ENCODE measurements at places on chromosomes 4 and X. TPM values are rescaled to one million over a fixed set of nuclear protein-coding genes. Genes with fewer than 3 reads are reported as not detected.

NXF2 gene
- polyA plus RNA-seq: not detected

CT45A5 gene
- 0.38 TPM for polyA plus RNA-seq

DNA sequence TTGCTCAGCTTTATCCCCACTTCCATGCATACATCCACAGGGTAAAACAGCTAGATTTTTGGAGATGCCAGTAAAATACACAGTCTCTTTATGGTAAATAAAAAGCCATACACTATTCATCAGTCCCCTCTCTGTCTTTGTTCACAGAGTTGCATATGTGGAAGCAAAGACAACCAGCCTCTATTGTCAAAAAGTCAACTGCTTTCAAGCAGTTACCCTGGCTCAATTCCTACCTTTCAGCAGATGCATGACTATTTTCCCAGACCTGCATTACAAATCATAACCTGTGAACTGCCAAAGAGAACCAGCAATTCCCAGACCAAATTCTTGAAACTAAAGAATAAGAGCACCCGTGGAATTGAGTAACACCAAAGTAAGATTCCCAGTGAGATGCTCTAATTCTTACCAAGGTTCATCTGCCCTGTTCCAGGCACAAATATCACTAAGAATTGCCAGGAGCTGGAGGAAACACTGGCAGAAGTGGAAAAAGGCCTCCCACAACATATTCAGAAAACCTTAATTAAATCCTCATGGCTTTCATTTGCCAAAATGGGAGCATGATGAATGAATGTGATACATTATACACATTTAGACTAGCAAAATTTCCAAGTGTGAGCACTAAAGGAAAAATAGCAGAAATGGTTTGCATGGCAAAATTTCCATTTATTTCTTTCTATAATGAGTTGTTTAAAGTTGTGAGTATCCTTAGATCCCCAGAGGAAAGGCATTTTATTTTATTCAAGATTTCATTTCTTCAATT, 391.2 kb upstream of the ADGRL3 start:
- DNase-seq: no peak

DNA sequence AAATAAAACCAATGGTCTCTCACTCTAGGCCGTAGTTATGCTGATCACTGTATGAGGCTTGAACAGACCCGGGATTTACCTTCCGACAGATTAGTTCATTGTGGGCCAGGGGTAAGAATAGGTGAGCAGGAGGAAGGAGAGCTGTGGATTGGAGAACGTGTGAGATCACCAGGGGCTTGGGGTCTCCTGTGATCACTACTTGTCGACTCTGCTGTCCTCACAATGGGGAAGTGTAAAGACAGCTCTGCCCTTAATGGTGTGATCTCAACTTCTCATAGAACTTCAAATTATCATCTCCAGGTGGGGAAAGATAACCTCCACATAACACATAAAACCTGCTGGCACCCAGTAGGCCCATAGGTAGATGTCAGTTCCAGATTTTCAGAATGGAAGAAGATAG, 56.2 kb upstream of the RPS6KA3 start:
- DNase-seq: no peak

DNA sequence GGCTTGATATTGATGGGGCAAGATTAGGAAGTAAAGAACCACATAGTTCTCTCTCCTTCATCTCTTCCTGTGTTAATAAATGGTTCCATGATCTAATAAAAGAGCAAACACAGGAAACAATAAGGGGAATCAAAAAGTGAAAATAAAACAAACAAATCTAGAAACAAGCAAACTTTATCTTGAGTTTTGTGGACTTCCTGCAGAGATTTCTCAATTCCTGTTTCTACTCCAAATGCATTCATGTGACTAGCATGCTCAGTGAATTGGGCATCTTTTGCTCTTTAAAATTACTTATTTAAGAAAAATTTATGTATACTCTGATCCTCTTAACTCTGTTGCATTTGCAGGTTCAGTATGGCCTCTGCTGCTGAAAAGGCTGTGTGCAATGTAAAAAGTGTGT, 682.0 kb downstream of the KCTD8 start:
- DNase-seq: no peak

UCP1 gene
- polyA plus RNA-seq: 0.36 TPM

DNA sequence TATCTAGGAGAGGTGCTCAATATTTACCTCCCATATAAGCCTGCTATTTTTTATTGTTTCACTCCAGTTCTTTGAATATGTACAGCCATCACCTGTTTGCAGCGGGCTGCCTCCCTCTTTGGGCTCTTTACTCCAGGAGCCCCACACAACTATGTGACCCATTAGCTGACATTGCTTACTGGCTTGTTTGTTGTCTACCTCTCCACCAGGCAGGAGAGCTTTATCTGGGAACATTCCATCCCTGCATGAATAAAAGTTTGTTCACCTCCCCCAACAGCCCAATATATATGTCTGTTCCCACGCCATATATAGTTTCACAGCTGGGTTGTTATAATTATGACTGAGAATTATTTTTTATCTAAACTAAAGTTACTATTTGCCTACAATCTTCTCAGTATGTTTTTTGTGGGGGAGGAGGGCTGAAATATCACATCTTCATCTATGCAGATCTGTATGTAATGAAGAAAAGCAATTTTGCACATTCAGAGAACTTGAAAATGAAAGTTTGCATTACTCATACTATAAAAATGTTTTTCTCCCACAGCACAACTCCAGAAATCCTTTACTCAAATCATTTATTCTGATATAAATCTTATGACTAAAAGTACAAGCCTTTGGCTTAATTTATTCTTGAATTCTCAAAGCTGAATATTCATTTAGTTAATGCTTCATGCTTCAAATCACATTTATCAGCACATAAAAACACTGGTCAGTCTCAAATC, 61.2 kb upstream of the DAPP1 start:
- DNase-seq: no peak

DNA sequence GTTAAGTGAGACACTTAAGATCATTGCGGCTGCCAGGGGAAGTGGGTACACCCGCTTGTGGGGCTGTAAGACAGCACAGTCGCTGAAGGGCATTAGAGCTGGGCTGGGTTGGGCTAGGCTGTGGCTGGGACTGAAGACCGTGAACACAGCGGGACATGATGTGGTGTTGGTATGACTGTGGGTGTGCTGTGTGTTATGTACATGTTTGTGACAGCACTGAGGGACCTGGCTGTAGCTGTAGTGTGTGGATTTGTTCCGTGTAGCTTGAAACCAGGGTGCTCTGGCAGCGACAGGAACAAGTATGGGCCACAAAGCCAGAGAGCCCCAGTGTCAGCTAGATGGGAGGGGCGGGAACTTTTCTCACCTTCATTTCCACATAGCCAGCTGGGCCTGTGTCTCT, 82.1 kb downstream of the NHSL2 start:
- no peak for DNase-seq

DNA sequence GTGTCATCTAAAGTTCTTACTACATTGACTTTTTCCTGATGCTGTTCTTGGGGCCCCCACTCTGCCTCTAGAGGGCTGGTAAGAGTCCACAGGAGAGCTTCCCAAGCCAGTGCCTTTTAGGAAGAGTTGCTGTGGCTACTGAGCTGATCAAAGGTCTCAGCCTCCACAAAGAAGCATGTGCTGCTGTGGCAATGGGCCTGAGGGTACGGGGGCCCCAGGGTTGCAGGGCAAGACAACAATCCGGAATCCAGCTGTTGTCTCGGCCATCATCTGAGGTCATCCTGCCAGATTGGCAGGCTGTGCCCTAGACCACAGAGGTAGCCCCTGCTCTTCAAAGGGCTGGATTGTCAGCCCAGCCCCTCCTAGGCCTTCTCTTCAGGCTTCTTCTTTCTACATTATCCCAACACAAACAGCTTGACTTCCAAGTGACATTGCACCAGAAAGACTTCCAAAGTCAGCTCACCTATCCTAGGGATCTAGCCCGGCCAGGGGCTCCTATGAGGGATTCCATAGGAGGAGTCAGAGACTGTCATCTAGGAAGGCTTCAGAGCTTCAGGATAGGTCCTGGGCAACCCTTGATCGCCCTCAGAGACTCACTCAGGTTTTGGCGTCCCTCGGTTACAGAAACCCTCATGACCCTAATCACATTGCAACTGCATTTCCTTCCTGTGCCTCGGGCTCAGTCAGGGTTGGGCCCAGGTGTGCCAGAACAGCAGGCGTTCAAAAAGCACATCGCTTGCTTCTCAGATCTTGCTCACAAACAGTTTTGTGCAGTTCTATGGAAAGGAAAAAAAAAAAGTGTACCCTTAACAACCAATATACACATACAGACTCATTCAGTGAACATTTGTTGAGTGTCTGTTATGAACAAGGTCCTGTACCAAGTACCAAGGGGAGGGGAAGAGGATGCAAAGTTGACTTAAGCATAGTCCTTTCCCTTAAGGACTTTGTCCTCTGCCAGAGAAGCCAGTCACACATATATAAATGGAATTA, 27.8 kb downstream of the SLC25A5 start:
- DNase-seq: no peak

STBD1 gene
- 2.1 TPM for polyA plus RNA-seq

GUCY1A1 gene
- 34.5 TPM for polyA plus RNA-seq

DNA sequence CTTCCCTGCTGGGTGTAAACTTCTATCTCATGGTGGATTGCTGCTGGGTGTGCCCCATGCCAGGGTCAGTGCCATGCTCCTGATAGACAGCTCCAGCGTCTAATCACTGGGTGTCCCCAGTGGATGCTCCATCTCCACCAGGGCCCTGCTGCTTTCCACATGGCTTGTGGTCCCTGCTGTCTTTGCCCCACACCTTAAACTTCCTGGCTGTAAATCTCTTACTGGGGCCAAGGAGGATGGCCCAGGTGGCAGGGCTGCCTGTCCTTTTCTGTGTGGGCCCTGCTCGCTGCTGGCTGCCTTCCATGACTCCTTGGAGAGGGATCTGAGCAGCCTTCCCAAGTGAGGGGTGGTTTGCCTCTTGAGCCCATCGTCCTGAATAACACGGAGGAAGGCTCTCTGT, 51.8 kb downstream of the RGS12 start:
- no peak for DNase-seq

NMU gene
- 11.2 TPM for polyA plus RNA-seq

GRCh38 chrX:70488856-70489255, 44.2 kb downstream of the DLG3 start:
- no peak for DNase-seq

UXT gene
- 74.6 TPM for polyA plus RNA-seq

PIM2 gene
- polyA plus RNA-seq: 13.1 TPM

TMEM255A gene
- polyA plus RNA-seq: 46.6 TPM

DNA sequence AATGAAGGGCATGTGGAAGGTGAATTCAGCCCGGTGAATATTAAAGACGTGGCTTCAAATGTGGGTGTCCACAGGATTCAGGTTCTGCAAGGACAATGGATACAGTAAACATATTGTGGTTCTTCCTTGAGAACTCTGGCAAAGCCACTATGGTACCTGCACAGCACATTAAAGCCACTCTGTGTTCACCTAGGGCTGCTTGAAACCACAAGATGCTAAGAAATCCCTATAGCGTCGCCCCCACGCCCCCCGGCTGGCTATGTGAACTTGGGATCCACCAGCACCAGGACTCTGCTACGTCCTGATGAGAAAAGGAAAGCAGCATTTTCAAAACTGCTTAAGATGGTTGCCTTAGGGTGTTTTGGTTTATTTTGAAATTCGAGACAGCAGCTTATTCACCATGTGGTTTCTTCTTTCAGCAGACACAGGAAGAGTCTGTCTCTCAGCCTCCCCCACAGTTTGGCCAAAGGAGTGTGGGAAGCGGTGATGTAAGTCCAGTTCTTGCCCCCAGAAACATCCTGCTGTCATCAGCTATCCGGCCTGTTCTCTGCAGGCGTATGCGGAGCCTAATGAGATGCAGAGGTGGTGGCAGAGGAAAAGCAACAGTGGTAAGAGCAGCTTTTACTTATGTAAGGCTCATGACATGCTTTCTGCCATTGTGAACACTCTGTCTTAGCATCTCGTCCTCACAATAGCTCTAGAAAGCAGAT, 111.5 kb downstream of the AFAP1 start:
- no peak for DNase-seq

- no peak for DNase-seq
Observed at GRCh38 chrX:17024886-17025285, 78.4 kb downstream of the REPS2 start.

CACNA1F gene
- 0.11 TPM for polyA plus RNA-seq

GRCh38 chrX:12758291-12758690, 32.9 kb upstream of the PRPS2 start:
- DNase-seq: no peak

CNGA1 gene
- 0.06 TPM for polyA plus RNA-seq

DNA sequence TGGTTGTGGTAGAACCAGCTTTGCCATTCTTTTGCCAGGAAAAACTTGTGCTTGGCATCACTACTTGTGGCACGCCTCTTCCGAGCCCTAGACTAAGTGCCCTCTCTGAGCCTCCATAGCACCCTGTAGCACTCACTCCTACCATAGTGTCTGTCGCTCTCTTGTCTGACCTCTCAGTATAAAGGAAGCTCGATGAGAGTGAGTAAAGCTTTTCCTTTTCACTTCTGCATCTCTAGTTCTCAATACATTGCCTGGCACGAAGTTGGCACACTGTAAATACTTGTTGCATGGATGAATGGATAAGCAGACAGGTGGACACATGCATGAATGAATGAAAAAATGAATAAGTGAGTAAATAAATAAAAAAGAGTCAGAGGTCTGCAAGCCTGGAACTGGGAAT, 48.3 kb downstream of the TLR10 start:
- DNase-seq: no peak

SULT1E1 gene
- 19.3 TPM for polyA plus RNA-seq

IL2 gene
- not detected for polyA plus RNA-seq

MTNR1A gene
- polyA plus RNA-seq: 0.40 TPM

DNA sequence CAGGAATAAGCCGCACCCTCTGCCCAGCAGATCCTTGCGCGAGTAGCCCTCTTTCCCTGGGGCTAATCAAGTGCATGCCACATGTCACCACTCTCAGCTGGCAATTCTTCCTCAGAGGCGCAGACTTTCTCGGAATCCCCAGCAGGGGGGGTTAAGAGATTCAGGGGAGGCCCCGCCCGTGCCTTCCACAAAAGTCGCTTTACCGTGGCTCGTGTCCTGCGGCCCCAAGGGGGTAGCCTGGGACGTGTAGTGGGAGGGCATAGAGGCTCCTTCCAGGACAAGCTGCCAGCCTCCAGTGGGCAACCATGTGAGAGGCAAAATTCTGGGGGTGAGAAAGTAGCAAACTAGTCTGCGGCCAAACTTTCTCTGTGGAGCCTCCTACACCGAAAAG, 652 bp downstream of the SRPX start:
- no peak for DNase-seq

DNA sequence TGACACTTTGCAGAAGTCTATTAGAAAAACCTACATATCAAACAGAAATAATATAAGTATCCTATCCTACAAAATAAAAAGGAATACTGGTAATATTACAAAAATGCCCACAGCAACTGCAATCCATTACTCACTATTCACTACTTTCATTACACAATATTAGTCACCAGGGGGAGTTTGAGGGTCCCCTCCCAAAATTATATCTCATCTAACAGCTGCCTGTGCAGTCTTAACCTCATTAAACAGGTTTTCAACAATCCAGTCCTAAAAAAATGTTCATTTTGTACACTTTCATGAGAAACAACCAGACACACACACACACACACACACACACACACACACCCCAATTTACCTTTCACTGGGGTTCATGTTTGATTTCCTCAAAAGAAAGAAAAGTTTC, 2.9 kb downstream of the CLOCK start:
- no peak for DNase-seq

DNA sequence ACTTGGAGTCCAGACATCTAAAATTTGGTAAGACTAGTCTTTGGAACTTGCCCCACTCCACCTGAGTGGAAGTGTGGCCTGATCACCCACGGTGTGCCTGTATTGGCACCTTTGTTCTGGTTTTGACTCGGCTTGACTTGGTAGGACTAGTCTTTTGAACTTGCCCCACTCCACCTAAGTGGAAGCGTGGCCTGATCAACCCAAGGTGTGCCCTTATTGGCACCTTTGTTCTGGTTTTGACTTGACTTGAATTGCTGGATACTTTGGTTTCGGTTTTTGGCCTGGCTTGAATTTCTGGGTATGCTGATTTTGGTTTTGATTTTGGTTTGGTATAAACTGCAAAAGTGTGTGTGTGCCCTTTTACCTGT, 44.7 kb upstream of the UGT2B7 start:
- no peak for DNase-seq

Measured in spinal cord (tissue), 10 donors.